ENCODE measurements at places on chromosomes 4 and X.

- no peak for DNase-seq
These were observed 104.1 kb downstream of the ZAR1 start for GRCh38 chr4:48594180-48594579.

GRCh38 chrX:40003428-40004245 lies 94.1 kb downstream of the BCOR start:
- DNase-seq = no peak

GRCh38 chr4:177441061-177441802 lies 1.0 kb downstream of the AGA start:
- no peak for DNase-seq

DNA sequence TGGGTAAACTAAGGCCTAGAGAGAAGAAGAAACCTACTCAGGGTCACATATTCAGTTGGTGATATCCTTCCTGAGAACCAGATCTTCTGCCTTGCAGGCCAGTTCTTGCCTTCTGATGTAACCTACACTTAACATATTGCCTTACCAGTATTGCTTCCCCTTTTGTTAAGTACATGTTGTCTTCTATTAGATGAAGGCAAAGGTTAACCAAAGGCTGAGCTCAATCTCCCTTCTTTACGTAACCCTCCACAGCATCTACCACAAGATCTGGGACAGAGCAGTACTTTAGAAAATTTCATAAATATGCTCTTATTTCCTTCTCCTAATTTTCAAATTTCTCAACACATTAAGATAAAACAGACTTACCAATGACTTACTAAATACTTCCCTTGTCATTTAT lies 474.4 kb downstream of the SH2D1A start:
- DNase-seq = no peak

- DNase-seq = no peak
These were observed 106.2 kb upstream of the PTCHD1 start for GRCh38 chrX:23228454-23228853.

DNA sequence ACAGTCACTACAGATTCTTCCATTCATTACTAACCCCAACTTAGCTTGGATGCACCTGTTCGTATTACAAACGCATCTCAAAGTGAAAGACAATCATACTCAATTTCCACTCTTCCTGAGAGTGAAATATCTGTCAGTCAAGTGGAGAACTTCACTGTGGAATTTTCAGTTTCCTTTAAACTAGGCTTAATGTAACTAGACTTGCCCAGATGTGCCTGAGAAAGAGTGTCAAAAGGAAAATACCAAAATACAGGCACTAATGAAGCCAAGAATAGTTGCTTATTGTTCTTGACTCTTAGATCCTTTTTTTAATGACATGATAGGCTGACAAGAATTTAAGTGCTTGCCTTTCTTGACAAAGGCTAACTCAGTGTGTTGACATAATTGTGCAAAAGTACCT lies 72.4 kb upstream of the NR3C2 start:
- DNase-seq = no peak

DNA sequence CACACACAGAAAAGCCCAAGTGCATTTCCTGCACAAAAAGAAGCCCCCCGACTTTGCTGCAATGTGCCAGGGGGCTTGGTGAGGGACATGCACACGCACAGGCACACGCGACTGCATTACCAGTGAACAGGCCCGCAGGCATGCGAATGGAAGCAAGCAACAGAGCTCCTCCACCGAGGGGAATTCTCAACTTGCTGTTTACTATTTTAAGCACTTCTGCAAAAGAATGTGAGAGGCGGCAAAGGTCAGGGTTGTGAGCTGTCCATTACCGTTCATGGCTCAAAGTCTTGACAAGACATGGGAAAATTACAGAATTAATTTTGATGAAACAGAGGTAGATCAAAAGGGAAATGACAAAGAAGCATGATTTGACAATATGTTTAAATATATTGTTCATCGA lies 342.5 kb upstream of the NOCT start:
- no peak for DNase-seq

DNA sequence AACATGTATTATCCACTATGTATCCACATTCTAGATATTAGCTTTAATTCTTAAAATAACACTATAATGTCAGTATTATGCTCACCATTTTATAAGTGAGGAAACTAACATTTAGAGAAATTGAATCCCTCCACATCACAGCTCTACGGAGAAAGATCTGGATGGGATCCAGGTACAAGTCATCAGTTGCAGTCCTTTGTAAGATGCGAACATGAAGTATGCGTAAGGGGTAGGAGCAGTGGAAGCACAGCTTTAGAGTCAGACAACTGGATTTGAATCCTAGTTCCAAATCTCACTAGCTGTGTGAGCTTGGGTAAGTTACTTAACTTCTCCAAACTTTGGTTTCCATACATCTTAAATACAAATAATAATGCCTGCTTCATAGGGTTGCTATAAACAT lies 162.5 kb downstream of the ATP10D start:
- no peak for DNase-seq

GRCh38 chr4:17356926-17357325 lies 155.0 kb downstream of the QDPR start:
- DNase-seq = no peak

GRCh38 chr4:180652533-180652932 lies 1590.7 kb upstream of the TENM3 start:
- DNase-seq = no peak

DNA sequence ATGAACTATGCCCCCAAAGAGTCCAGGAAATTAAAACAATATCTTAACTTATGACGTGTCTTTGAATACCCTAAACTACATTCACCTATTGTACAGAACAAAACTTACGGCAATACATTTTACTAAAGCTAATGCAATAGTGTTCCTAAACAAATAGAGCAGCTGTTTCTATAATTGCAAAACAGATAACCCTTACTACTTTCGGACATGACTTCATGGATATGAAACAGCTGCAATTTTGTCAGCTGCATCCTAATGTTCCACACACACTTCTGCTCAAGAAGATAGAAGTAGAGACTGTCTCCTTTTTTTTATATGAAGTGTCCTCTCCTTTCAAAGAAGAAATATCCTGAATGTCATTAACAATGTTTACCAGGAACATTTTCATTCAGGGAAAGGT lies 174.9 kb downstream of the ACTRT1 start:
- DNase-seq = no peak

GRCh38 chr4:83178029-83178428 lies 63.5 kb upstream of the PLAC8 start:
- no peak for DNase-seq

DNA sequence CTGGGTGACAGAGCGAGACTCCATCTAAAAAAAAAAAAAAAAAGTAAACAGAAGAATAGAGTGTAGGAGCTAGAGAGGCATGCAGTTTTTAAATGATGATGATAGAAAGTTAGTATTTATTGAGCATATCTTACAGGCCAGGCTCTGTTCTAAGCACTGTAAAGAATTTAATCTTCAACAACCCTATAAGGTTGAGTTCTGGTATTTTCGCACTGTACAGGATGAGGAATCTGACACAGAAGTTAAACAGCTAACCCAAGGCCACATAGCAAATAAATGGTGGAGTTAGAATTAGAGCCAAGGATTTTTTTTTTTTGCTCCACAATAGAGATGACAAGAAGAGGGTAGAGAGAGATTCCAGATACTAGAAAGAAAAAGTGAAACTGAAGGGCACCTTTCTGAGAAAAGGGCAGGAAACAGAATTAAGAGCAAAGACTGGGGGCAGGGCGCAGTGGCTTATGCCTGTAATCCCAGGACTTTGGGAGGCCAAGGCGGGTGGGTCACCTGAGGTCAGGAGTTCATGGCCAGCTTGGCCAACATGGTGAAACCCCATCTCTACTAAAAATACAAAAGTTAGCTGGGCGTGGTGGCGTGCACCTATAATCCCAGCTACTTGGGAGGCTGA lies 56.1 kb downstream of the KLHL5 start:
- DNase-seq = no peak

GRCh38 chr4:71004281-71004851 lies 10.9 kb downstream of the DCK start:
- no peak for DNase-seq

- DNase-seq = no peak
These were observed 587 bp downstream of the TIMM8A start for GRCh38 chrX:101347859-101348451.

- no peak for DNase-seq
These were observed 129.0 kb downstream of the PPP3CA start for GRCh38 chr4:101218346-101218745.

DNA sequence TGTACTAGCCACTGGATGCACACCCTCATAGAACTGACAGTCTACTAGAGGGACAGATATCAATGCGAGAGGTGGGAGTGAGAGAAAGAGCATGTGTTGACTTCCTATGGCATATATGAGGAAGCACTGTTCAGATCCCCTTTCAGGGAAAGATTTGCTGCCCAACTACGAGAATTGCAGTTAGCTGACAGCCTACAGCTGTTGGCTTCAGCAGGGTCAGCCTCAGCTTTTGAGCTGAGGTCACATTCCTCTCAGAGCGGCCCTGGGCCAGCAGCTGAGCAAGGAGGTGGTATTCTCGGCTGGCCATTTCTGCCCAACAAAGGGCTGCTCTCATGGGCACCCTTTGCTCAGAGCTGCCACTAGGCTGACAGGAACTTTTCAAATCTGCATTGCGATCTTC lies 580.2 kb downstream of the MID1IP1 start:
- no peak for DNase-seq

GRCh38 chr4:148184922-148185321 lies 257.3 kb downstream of the NR3C2 start:
- DNase-seq = no peak

DNA sequence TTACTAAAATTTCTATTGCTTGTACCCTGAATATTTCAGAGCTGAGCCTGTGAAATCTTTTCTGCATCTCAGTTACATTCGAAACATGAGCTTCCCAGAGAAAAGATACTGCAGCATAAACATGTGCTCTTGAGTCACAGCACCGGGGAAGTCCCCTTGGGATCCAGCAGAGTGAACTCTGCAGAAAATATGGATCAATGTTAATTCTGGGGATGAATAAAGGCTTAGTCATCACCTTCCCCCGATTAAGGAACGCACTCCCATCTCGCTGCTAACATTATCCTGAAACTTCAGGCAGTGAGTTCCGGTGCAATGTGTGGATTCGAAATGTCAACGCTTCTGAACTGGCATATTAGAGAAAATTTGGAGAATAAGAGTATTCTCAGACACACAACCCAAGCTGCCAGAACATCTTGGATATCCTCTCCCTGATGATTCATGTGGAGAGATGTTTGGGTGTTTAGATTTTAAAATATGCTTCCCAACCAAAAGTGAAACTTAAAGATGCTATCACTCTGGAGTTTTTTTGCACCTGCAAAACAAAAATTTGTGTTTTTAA lies 90.8 kb downstream of the IRF2 start:
- no peak for DNase-seq

Data from stimulated activated CD4-positive, alpha-beta T cell treated with anti-CD3 and anti-CD28 coated beads, Interleukin-12 subunit alpha, Interleukin-12 subunit beta, amount 100 ng/mL, for 24 hours (primary cell).